ENCODE measurements at places on chromosomes 13 and 19.

DNA sequence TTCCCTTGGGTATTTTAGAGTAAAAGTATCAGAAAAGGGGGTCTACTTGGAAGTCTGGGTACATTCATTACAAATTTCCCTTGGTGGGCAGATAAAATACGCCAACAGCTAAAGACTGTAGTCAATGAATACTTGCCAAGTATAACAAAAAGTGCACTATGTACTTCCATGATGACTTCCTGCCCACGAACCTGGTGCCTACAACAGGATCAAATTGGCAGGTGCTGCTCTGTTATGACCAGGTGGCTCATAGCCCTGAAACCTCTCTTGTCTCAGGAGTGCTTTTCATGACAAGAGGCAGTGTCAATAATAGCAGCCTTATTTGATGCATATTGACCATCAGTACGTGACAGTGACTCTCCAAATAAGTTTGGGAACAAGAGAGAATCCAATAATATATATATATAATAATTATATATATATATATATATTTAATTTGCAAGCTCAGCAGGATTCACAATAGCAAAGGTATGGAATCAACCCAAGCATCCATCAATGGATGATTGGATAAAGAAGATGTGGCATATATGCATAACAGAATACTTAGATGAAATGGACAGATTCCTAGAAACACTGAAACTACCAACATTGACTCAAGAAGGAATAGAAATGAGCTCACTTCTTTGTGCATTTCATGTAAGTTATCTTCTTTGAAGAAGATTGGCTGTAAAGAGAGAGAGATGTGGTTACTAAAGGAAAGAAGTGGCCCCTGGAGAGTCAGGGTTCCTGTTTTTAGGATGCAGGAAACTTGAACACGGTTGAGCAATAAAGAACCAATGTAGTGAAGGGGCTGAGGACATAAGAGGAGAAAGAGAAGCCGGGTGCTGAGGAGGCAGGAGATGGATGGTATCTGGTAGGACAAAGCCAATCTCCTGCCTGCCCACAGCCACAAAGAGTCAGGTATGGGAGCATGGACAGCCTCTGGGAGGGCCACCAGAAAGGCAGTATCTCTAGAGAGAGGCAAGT is 52.0 kb upstream of the GTF2F2 start:
- peaks cover 7% of the 10 kb centered on the region for H3K4me1 ChIP-seq
- no peaks in the 10 kb centered on the region for H3K36me3 ChIP-seq
- no peak for ATAC-seq
- no peak overlapping the region for H3K4me3 ChIP-seq
- peaks cover 35% of the 10 kb centered on the region for H3K27me3 ChIP-seq

DNA sequence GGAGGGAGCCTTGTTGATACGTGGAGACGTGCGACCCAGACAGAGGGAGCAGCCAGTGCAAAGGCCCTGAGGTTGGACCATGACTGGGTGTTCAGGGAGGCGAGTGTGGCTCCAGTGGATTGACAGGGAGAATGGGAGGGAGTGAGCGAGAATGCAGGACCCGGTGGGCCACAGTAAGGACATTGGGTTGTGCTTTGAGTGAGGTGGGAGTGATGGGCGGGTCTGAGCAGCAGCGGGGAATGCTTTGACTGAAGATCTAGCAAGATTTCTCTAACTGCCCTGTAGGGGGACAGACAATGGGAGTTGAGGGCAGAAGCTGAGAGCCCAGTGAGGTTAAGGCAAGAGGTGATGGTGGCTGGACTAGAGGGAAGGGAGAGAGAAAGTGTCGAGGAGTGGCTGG is 7.7 kb upstream of the NANOS2 start:
- peaks cover 31% of the 10 kb centered on the region for H3K27me3 ChIP-seq
- H3K4me3 ChIP-seq = no peak overlapping the region

GRCh38 chr19:29492769-29493168 is 33.0 kb upstream of the VSTM2B start:
- H3K27ac ChIP-seq = no peak overlapping the region
- no peak overlapping the region for H3K4me3 ChIP-seq
- H3K36me3 ChIP-seq = no peaks in the 10 kb centered on the region

- H3K27ac ChIP-seq = peak overlapping the region; percentile 94
- ATAC-seq = peak; percentile 42
- peaks cover 45% of the 10 kb centered on the region for H3K36me3 ChIP-seq
- peaks cover 82% of the 10 kb centered on the region for H3K4me1 ChIP-seq
- no peaks in the 10 kb centered on the region for H3K27me3 ChIP-seq
Measured at GRCh38 chr19:50427997-50428425, 4.7 kb upstream of the MYBPC2 start.

DNA sequence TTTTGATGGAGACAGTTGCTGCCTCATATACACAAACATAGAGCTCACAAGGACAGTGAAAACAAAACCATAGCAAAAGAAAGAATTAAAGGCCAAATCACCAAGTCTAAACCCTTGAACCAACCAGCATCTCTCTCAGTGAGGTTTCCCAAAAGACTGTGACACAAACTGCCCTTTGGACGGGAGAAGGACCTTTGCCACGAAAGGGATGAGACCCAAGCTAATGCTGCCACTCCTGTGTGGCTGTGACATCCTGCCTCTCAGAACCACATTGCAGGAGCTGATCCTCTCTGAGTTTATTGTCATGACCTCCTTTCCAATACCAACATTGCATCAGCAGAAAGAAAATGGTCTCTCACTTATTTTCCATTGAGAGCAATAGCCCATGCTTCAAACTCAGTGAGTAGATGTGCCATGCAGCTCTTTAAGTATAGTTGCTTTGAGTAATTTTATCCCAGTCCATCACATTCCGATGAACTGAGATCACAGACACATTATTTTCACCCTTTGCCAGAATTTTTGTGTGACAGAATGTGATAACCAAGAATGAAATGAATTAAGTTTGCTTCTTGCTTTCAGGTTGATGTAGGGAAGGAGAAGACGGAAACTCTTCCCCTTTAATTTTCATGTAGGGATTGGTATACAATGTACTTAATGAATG is 133.5 kb upstream of the IRS2 start:
- no peaks in the 10 kb centered on the region for H3K36me3 ChIP-seq
- H3K4me1 ChIP-seq = no peaks in the 10 kb centered on the region
- ATAC-seq = no peak
- no peak overlapping the region for H3K4me3 ChIP-seq

- H3K4me3 ChIP-seq = peak overlapping the region; percentile 82
- H3K27ac ChIP-seq = peak overlapping the region; percentile 93
- peaks cover 32% of the 10 kb centered on the region for H3K36me3 ChIP-seq
- no peaks in the 10 kb centered on the region for H3K27me3 ChIP-seq
- H3K4me1 ChIP-seq = peaks cover 86% of the 10 kb centered on the region
- no peak for ATAC-seq
Measured at GRCh38 chr19:43779147-43779819, 1.5 kb downstream of the KCNN4 start.

DNA sequence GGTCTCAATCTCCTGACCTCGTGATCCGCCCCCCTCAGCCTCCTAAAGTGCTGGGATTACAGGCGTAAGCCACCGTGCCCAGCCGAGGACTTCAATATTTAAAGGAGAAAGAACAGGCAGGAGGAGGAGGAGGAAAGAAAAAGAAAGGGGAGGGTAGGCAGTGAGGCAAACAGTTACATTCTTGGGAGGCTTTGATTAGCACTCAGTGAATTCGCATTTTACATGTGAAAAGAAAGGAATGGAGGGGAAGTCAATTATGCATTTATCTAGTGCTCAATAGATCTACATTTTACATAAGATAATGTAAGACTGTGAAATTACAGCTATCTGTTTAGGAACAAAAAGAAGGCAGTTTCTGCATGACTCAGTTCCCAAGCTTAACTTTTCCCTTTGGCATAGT is 30.9 kb upstream of the CXCL17 start:
- no peak overlapping the region for H3K27ac ChIP-seq
- no peak overlapping the region for H3K4me3 ChIP-seq
- no peak for ATAC-seq
- peaks cover 7% of the 10 kb centered on the region for H3K4me1 ChIP-seq
- no peaks in the 10 kb centered on the region for H3K27me3 ChIP-seq
- H3K36me3 ChIP-seq = no peaks in the 10 kb centered on the region

- H3K27me3 ChIP-seq = peaks cover 6% of the 10 kb centered on the region
- H3K36me3 ChIP-seq = no peaks in the 10 kb centered on the region
- ATAC-seq = no peak
Measured at GRCh38 chr13:24764276-24764630, 284 bp downstream of the RNF17 start.

- peak overlapping the region; percentile 17 for H3K27ac ChIP-seq
- no peak overlapping the region for H3K4me3 ChIP-seq
- H3K36me3 ChIP-seq = no peaks in the 10 kb centered on the region
- H3K27me3 ChIP-seq = peaks cover 55% of the 10 kb centered on the region
Measured at GRCh38 chr19:6023085-6023682, 45.2 kb upstream of the RANBP3 start.

- H3K27me3 ChIP-seq = no peaks in the 10 kb centered on the region
- H3K4me1 ChIP-seq = peaks cover 19% of the 10 kb centered on the region
- H3K27ac ChIP-seq = no peak overlapping the region
Measured at GRCh38 chr19:2112516-2113320, 16.0 kb downstream of the IZUMO4 start.

DNA sequence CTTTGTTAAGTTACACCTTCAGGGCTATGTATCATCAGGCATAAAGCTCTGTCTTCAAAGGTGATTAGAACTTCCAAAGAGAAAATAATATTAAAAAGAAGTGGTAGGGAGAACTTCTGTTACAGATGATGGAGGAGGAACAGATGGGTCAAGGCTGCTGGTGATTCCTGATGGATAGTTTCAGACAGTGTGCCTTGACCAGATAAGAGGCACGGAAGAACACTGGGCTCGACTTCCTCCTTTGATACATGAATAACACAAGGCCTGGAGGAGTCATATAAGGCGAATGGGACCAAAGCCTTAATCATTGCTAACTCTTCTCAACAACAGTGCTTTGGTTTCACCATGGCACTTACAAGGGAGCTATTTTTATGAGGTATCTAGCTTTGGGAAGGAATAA is 128.1 kb upstream of the RXFP2 start:
- ATAC-seq = no peak
- no peaks in the 10 kb centered on the region for H3K4me1 ChIP-seq
- H3K36me3 ChIP-seq = no peaks in the 10 kb centered on the region
- H3K27ac ChIP-seq = no peak overlapping the region
- H3K4me3 ChIP-seq = no peak overlapping the region

- H3K4me3 ChIP-seq = no peak overlapping the region
- no peak for ATAC-seq
- H3K27ac ChIP-seq = no peak overlapping the region
- H3K36me3 ChIP-seq = no peaks in the 10 kb centered on the region
- no peaks in the 10 kb centered on the region for H3K4me1 ChIP-seq
Measured at GRCh38 chr13:55517312-55517711, 1623.4 kb upstream of the PRR20A start.

GRCh38 chr13:32234914-32235313 is 80.2 kb downstream of the ZAR1L start:
- no peaks in the 10 kb centered on the region for H3K4me1 ChIP-seq
- H3K36me3 ChIP-seq = peaks cover 5% of the 10 kb centered on the region
- no peak overlapping the region for H3K4me3 ChIP-seq
- H3K27ac ChIP-seq = no peak overlapping the region
- ATAC-seq = no peak

GRCh38 chr19:38826856-38827551 is 4.6 kb downstream of the ECH1 start:
- no peaks in the 10 kb centered on the region for H3K27me3 ChIP-seq
- ATAC-seq = no peak
- H3K4me1 ChIP-seq = peaks cover 41% of the 10 kb centered on the region
- peaks cover 60% of the 10 kb centered on the region for H3K36me3 ChIP-seq

DNA sequence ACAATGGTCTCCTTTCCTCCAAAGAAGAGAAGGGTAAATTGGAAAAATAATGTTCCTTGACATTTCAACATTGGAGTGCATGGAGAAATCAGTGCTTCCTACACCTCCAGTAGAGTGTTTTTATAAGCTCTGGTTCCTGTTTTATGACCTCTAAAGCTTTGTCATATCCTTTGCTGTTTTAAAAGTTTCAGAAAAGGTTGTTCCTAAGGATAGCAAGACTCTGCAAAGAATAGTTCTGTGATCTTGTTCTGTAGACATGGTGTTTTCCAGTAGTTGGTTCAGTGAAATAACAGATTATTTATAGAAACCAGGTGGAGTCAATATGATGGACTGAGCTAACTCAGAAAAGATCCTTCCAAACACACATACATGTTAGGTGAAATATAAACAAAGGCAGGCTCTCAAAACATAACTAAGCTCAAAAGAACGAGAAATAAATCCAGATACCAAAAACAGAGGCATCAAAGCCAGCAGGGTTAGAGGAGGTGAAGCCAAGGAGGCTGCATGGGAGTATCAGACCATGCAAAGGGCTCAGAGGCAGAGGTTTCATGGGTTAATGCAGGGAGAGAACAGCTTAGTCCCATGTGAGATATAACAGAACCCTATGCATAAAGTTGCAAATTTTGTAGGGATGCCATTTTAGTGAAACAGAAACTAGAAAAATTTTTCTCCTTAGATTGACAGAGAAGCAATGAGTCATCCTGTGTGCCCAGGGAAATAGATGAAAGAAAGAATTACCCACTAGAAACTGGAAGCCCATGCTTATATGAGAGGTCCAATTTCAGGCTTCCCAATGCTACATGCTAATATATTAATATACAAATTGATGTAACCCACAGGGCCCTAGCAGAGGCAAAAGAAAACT is 44.3 kb downstream of the SHISA2 start:
- H3K27me3 ChIP-seq = peaks cover 33% of the 10 kb centered on the region
- no peak for ATAC-seq
- H3K27ac ChIP-seq = no peak overlapping the region
- H3K36me3 ChIP-seq = no peaks in the 10 kb centered on the region
- H3K4me1 ChIP-seq = no peaks in the 10 kb centered on the region
- no peak overlapping the region for H3K4me3 ChIP-seq

- H3K4me1 ChIP-seq = no peaks in the 10 kb centered on the region
- H3K27me3 ChIP-seq = no peaks in the 10 kb centered on the region
- ATAC-seq = no peak
- H3K27ac ChIP-seq = no peak overlapping the region
Measured at GRCh38 chr13:89865164-89866064, 1482.1 kb upstream of the MIR17HG start.

DNA sequence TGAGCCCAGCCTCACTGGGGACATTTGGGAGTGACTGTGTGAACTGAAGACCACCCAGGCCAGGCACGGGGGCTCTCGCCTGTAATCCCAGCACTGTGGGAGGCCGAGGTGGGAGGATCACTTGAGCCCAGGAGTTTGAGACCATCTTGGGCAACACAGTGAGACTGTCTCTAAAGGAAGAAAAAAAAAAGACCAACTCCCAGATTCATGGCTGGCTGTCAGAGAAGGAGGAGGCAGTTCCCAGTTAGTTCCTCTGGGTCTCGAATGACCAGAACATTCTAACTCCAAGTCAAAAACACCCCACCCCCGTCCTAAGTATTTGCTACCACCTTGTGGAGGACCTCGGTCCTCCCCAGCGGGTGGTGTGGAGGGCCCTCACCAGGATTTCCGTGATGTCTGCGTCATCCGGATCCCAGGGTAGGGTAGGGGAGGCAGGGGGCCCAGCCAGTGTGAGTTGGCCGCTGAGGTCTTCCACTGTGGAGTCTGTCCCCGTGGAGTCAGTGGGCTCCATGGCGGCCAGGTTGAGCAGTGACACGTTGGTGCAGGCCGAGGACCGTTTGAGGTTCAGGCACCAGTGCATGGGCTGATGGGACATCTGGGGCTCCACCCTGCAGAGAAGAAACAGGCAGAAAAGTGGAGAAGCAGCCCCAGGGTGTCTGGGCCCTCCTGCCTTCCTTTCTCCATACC is 1.3 kb downstream of the TSKS start:
- H3K27ac ChIP-seq = no peak overlapping the region
- H3K36me3 ChIP-seq = no peaks in the 10 kb centered on the region
- H3K4me1 ChIP-seq = no peaks in the 10 kb centered on the region
- H3K27me3 ChIP-seq = peaks cover 10% of the 10 kb centered on the region

GRCh38 chr19:21166436-21166835 is 24.6 kb downstream of the ZNF431 start:
- no peak for ATAC-seq
- H3K27ac ChIP-seq = no peak overlapping the region
- H3K4me3 ChIP-seq = no peak overlapping the region
- H3K4me1 ChIP-seq = peaks cover 5% of the 10 kb centered on the region
